AG20443 (cell line): ENCODE measurements at places on chromosomes 1 and 21.

DNA sequence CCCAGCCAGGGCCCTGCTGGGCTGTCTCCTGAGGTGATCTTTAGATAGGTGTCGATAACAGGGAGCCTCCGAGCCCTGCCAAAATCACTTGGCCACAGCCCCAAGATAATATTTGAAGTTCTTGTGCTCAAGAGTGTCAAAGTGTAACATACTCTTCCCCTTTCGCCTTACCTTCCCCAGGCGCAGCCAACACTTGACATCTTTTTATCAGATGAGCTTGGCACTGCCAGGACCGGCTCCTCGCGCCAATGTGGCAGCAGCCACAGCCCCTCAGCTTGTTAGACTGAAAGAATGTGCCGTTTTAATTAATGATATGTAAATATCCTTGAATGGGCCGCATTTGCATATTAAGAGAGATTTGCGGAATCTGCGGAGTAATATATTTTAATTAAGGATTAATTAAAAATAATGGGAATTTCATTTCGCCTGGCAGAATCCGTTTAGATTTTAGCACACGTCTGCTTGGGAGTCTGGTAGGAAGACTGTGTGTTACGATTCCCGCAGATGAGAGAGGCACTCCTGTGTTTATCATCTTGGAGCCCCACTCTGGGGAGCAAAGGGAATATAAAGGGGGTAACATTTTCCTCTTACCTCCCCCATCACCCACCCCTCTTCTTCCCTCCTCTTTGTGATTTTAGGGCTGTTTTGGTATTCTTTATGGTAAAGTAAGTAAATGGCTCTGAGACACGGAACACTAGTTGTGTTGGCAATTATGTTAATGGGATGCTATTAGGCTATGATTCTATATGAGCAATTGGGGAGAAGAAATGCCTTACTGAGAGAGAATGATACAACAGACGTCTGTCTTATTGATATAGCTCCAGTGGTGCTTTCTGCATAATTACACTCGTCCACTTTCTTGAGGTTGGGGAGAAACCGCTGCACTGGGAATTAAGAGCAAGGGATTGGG, 109.8 kb downstream of the PBX1 start:
- DNase-seq, result no peak

DNA sequence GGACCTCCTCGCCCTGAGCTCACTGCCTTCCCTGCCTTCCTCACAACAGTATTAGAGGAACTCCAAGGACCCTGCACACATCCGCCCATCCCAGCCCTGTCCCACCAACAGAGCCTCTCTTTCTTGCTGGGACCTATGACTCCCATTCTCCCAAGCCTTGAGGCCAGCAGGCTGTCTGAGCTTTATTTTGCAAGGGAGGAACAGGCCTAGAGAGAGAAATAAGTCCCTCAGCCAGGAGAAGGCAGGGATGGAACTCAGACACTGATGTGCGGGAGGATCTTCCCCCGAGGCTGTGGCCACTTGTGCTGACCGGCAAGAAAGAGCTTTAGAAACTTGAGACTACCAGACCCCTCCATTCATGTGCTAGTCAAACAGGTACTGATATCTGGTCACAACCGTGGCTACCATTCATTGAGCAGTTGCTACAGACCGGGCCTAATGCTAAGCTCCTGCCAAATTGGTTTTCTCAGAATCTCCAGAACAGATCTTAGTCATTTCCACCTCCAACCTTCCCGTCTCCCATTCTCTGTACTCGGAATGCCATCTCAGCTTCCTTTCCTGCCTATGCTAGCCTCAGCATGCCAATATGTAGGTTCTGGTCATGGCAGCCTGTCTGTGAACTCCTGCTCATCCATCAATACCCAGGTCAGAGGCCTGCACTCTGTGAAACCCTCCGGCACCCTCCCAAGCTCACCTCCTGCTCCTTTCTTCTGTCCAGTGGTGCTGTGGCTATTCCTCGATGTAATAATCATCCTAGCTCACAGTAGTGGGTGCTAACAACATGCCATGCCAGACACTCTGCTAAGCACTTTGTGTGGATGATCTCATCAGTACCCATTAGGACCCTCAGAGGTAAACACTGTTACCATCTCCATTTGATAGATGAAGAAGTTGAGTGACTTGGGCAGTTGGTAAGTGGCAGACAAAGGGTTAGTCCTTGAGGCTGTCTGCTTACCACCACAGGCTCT, 3.8 kb downstream of the TMEM54 start:
- no peak for DNase-seq

DNA sequence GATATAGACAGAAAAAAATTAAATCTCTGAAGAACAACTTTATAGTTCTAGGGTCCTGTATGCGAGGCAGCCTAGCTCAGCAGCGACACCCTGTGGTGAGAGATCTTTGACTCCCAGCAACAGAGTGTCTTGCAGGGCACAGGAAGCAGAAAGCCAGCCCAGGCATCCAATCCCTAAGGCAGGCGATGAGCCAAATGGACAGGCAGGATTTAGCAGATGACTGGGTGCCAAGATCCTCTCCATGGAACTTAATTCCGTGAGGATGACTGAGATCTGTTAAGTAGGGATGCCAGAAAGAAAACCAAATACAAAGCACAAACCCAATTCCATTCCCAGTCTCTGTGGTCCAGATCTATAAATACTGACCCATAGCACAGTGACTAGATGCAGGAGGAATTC, 38.8 kb downstream of the HLCS start:
- peak; percentile 93 for DNase-seq

DNA sequence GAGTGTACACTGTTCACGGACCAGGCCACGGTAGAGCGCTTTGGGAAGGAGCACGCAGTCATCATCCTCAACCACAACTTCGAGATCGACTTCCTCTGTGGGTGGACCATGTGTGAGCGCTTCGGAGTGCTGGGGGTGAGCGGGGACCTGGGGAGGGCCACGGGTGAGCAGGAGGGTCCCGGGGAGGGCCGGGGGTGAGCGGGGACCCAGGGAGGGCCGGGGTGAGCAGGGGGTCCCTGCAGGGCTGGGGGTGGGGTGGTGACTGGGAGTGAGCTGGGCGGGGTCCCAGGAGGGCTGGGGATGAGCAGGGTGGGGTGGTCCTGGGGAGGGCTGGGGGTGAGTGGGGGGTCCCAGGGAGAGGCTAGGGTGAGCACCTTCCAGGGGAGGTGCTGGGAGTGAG, 44.1 kb upstream of the TRAPPC10 start:
- DNase-seq, result no peak

DNA sequence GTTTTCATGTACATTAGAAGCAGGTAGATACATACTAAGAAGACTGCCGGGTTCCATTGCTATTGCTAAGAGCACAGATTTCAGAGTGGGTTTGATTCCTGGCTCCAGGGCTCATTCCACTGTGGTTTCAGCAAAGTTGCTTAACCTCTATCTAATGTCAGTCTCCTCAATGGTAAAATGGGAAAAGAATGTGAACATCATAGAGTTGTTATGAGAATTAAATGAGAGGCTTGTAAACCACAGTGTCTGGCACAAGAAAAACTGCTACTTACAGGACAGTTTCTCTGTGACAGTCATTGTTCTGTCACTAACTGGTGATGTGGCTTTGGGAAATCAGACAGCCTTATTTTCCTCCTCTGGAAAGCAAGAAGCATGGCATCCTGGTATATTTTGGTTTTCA, 10.7 kb upstream of the PLXNA2 start:
- peak; percentile 77 for DNase-seq

DNA sequence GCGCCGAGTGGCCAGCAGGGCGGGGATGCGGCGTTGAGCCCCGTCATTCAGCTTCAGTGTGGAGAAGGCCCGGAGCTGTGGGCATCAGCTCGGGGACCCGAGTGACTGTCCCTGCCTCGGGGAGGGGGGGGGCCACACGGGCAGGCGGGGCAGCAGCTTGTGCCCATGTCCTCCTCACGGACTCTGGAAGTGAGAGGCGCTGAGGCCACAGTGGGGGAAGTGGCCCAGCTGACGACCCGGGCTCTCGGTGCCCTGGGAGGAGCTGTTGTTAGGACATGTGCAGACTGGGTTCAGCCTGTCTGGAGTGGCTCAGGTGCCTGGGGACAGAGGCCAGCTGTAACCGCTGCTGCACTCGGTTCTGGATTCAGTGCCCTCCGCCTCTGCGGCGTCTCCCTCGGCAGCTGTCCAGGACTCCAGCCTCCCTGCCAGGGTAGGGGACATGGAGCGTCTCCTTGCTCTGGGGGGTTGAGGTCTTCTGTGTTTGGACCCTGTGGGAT, 71.1 kb downstream of the SKI start:
- DNase-seq, result no peak
